Activated CD8-positive, alpha-beta T cell treated with anti-CD3 and anti-CD28 coated beads for 36 hours (primary cell): ENCODE measurements at places on chromosomes 7 and 10. TPM values are rescaled to one million over a fixed set of nuclear protein-coding genes. Genes with fewer than 3 reads are reported as not detected.

- DNase-seq: no peak
Measured at GRCh38 chr7:46716926-46717325, 795.9 kb upstream of the IGFBP3 start.

GRCh38 chr10:47410862-47411261 is 26.8 kb upstream of the ZNF488 start:
- DNase-seq: no peak

- DNase-seq: no peak
Measured at GRCh38 chr10:119535305-119535704, 7.2 kb downstream of the RGS10 start.

GRCh38 chr7:94577357-94577756 is 67.7 kb downstream of the CASD1 start:
- no peak for DNase-seq

GRCh38 chr10:114265392-114266053 is 26.5 kb downstream of the VWA2 start:
- DNase-seq: no peak

- DNase-seq: peak; percentile 26
Measured at GRCh38 chr10:23742368-23742767, 303.5 kb downstream of the OTUD1 start.

Gene UPK3BL2
- 21.4 TPM for total RNA-seq
